Esophagus muscularis mucosa (tissue), 4 donors: ENCODE measurements at places on chromosomes 2 and 18. TPM values are rescaled to one million over a fixed set of nuclear protein-coding genes. Genes with fewer than 3 reads are reported as not detected.

DNA sequence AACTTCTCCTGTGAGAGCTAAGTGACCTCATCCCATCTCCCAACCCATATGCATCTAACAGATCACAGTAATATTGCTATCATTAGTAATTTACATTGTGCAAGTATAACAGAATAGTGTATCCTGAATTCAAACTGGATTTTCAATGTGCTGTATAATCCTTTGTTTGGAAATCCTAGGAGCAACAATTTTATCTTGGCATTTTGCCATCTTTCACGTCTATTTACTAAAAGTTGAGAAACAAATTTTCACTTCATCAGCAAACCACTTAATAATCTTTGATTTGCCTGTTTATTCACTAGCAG, 3.8 kb downstream of the HNRNPLL start:
- no peak for DNase-seq

GRCh38 chr2:10257500-10258147, 45.1 kb upstream of the HPCAL1 start:
- no peak for DNase-seq

GRCh38 chr2:152171718-152172117, 3.8 kb downstream of the STAM2 start:
- no peak for DNase-seq

DNA sequence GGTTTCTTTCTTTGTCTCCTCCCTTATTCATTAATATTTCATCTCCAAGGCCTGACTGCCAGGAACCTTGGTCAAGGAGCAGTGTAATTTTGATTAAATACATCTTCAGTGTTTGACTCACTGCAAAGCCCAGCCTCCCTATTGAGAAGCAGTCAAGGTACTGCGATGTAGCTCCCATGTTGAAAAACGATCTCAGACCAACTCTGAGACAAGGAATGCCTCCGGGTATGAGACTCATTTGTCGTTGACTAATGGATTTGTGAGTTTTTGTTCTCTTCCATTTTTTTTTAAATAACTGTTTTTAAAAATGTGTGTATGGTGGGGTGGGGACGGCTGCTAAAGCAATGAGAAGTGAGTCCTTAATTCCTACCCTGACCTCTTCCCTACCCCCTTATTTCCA, 361.6 kb downstream of the SOX11 start:
- no peak for DNase-seq

TCF23 gene
- total RNA-seq: not detected

DNA sequence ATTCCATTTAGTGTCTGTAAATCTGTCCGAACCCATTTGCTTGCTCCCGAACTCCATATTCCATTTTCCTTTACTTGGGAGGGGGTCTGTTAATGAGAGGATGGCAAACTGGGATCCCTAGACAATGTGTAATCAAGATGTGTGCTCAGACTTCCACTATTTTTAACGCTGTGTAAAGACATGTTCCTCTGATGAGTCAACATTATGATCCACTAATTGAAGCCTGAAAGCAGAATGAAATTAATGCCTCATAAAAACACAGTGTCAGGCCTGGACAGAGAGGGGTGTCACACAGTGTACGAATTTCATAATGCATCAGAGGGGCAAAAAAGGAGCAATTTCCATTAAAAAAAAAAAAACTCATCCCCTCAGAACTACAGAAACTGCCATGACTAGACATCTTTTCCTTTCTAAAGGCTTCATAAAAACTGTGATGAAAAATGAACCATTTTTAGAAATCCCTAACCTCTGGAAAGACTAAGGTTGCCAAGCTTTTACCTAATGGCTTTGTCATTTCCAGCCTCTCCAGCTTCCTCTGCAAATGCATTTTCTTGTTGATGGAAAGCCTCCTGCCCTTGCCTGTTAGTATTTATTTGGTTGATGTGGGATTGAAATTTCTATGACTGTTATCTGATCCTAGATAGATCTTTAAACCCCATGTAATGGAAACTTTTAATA, 209.2 kb upstream of the DCC start:
- no peak for DNase-seq

EMILIN1 gene
- 288 TPM for total RNA-seq

DNA sequence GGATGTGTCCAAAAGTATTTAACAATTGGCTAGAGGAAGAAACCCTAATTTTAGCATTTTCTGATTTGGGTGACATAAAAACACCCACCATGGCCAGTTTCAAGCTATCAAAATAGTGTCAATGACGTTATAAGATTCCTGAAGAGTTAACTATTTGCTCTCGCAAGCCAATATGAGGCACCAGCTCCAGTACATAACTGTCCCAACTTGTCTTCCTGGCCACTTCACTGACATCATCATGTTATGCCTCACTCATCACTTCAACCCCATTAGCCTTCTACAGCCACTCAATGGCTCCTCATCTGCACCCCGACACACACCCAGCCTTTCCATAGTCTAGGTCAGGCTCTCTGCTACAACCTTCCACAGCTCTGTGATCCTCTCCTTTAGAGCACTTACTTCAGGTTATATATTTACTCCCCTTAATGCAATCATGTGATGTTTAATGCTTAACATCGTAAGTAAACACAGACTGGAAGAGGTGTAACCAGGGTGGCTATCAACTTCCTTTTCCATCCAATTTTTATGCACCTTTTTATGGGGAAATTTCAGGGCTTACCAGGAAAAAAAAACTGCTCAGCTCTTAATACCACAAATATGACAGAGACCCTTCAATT, 158.7 kb downstream of the VWC2L start:
- no peak for DNase-seq

GRCh38 chr18:60067426-60068210, 167.8 kb downstream of the PMAIP1 start:
- DNase-seq: no peak

DNA sequence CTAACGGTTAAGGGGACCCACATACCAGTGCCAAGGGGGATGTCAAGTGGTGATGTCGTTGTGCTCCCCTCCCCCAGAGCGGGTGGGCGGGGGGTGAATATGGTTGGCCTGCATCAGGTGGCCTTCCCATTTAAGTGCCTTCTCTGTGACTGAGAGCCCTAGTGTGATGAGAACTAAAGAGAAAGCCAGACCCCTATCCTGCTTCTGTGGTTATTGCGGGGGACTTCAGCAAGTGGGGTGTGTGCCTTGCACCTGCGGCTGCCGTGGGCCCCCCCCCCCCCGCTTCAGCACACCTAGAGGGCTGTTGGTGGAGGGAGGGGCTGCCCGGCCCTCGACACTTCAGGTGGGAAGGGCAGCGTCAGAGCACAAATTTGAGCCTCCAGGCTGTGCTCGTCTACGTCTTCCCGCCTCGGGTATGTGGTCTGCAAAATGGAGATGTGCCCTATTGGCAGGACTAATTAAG, 6.1 kb downstream of the CTDSP1 start:
- no peak for DNase-seq

DNA sequence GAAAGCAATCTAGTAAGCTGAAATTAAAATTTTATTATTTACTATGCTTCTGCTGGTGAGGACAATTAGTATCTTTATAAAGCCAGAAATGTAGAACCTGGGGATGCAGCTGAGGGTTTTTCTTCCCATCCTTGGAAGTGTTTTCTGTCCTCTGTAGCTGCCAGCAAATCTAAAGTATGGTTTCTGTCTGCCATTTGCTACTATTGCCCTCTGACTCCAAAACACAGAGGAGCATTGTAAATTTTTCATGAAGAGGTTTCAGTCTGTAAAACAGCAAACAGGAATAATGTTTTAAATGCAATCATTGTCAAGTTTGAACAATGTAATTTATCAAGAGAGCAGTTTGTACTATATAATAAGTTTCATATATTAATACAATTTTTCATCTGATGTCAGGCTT, 258.8 kb downstream of the ZNF407 start:
- no peak for DNase-seq

GRCh38 chr2:187775651-187776050, 221.4 kb upstream of the TFPI start:
- no peak for DNase-seq

DNA sequence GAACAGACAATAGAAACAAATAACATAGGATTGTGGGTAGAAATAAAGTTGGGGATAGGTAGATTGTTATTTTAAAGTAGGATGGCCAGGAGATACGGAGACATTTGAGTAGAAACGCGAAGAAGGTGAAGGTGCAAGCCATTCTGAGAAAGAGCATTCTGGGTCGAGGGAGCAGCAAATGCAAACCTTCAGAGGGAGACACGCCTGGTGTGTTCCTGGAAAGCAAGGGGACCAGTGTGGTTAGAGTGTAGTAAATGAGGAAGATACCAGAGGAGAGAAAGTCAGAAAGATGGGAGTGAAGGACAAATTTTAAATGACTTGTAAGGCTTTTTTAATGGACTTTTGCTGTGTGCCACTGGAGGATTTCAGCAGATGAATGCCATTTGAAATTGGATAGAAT, 1.7 kb downstream of the CYP20A1 start:
- no peak for DNase-seq

PLEK gene
- total RNA-seq: 6.1 TPM

DNA sequence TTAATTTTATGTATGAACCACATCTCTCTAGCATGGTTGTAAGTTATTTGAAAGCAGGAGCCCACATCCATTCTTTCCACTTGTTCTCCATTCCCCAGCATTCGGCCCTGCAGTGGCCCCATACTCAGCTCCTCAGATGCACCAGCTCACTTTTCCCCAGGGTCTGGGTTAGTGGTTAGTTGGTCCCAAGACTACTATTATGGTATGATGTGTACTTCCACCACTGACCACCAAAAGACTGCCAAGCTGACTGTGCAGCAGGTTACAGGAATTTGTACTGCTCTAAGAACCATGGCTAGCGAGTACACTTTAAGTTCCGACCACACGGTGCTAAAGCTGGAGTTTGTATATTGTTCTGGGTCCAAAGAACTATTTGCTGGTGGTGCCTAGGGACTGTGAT, 413.6 kb upstream of the TCF4 start:
- no peak for DNase-seq

ATP6V1B1 gene
- total RNA-seq: not detected

GRCh38 chr18:5414546-5414945, 119.0 kb upstream of the ZBTB14 start:
- no peak for DNase-seq

CNRIP1 gene
- total RNA-seq: 44.4 TPM

DNA sequence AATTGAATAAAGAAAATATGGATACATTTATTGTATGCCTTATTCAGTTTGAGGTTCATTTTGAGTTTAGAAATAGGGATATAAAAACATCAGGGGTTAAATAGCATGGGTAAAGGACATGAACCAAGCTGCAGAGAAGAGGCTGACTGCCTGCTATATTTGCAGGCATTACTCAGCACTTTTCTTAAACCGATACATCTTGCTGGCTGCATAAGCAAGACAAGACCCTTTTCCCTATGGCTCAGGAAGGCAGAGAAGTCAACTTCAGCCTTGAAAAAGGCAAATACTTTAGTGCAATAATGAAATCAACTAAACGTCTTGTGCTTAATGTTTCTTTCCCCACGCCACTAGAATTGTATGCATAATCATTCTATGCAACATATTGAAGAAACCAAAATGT, 36.4 kb downstream of the SCN1A start:
- no peak for DNase-seq

SIX2 gene
- 1.7 TPM for total RNA-seq
